ENCODE measurements at places on chromosomes 3 and 15. TPM values are rescaled to one million over a fixed set of nuclear protein-coding genes. Genes with fewer than 3 reads are reported as not detected.

SLC28A1 gene
- total RNA-seq, result not detected

GRCh38 chr3:167813169-167814123 lies 77.9 kb downstream of the SERPINI1 start:
- DNase-seq, result no peak

GRCh38 chr15:74781431-74782258 lies at the start of gene CSK:
Gene CSK, plus strand, starts transcription at chr15:74782080. Its CDS starts 16,218 bp downstream, at chr15:74798298.
- peak; percentile 52 for DNase-seq

DNA sequence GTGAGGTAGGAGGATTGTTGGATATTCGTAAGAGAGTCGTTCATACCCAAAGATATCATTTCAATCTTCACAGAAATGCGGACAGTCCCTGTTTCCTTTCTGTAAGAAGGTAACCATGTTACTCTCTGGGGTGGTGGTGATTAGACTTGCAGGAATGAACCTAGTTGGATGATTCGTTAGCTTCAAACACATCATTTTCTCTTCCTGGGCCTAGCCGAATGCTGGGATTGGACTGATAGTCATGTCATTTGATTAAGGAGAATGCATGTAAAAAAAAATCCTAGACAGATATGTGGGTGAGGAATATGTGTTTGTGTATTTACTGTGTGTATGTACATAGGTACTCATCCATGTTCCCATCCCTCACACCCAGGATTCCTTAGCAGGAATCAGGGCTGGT lies 12.4 kb downstream of the SLCO3A1 start:
- DNase-seq, result no peak

DNA sequence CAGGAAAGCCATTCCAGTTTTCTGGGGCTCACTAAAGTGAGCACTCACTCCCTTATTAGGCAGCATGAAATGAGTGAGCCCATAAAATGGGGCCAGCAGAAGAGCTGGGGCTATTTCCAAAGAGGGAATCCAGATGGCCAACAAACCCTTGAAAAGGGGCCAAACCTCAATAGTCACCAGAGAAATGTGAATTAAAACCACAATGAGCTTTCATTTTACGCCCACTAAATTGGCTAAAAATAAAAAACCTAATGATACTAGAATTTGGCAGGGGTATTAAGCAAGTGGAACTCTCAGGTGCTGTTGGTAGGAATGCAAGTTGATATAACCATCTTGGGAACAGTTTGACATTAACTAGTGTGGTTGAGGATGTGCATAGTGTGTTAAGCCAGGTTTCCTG lies 42.1 kb upstream of the RAF1 start:
- no peak for DNase-seq

DNA sequence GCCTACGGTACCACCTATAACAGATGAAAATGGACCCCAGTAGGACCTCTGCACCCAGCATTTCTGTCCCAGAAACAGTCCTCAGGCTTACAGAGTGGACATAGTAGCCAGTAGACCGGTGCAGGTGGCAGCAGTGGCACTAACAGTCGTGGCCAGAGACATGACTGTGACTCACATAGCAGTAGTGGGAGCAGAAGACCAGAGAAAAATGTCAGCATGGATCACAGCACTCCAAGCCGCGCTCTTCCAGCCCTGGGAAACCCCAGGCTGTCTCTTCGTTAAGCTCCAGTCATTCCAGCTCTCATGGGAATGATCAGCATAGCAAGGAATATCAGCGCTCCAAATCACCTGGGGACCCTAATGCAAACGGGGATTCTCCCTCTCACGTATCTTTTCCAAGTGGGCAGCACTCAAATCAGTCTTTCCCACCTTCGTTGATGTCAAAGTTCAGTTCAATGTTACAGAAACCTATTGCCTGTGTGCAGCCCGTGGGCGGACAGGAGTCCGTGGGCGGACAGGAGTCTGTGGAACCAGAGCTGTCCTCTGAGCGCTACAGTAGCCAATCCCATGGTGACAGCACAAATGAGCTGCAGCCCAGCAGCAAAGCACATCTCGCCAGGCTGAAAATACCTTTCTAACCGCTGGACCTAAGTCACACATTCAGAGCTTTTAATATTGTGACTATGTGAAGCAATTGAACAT lies 10.5 kb downstream of the BFSP2 start:
- DNase-seq, result no peak
